ENCODE measurements at places on chromosomes 1 and 21.

DNA sequence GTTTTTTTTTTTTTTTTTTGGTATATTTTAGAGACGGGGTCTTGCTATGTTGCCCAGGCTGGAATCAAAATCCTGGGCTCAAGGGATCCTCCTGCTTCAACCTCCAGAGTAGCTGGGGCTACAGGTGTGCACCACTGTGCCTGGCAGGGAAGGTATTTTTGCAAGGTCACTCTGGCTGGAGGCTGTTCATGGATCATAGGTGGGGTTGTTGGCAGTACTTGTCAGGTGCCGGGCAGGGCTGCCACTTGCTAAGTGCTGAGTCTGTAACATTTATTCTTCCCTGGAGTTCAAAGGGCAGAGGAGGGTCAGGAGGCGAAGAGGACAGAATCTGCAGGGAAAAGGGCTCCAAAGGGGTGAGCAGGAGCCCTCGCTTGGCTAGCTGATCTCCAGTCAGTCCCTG is 24.1 kb downstream of the A3GALT2 start:
- no peak for DNase-seq

DNA sequence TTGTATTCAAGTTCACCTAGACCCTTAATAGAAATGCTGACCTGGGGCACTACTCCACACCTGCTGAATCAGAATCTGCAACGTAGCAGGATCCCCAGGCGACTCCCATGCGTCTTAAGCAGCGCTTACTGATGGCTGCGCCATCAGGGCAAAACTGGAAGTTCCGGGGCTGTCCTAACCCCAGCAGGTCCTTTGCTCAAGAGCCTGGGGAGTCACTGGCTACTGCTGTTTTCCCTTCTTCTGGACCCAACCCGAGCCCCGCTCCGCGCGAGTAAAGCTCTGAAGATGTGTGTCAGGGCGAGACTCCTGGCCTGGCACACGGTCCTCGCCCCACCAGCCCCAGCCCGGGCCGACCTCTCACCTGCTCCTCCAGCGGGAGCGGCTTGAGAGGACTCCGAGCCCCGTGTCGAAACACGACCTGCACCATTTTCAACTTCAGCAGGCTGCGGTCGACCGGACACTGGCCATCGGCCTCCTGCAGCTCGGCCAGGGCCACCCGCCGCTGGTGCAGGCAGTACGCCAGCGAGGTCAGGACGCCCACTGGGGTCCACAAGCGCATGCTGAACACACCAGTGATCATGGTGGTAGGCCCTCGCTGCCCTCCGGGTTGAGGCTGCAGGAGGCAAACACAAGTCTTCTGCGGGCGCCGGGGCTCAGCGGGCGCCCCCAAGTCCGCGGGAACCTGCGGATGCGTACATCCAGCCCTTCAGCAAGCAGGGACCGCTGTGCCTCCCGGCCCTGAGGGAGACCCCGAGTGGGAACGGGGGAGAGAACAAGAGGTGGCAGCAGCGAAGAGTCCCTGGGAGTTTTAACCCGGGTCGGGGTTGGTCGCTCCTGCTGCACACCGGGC is 630 bp downstream of the ACP6 start:
- peak; percentile 43 for DNase-seq

- no peak for DNase-seq
Measured at GRCh38 chr1:108056436-108056990, 91.5 kb upstream of the VAV3 start.

GRCh38 chr1:162422662-162423375 is 10.9 kb upstream of the SH2D1B start:
- no peak for DNase-seq

DNA sequence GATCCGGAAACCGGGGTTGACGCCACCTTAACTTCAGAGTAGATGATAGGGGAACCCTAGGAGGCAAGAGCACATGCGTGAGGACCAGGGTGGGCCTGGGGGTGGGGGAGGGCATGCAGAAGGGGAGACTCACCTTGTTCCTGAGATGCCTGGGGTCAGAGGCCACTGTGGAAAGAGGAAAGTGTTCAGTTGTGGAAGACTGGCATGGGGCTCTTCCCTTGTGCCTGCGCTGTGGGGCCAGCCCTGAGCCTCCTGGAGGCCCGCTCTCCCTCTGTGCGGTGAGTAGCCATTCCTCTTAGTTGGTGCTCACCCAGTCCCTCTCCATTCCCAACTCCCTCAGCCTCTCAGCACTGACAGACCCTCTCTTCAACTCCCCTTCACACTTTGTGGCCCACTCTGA is 36.6 kb downstream of the FCRL5 start:
- no peak for DNase-seq

- DNase-seq: no peak
Measured at GRCh38 chr1:104593413-104594187, 843.9 kb downstream of the AMY1C start.

GRCh38 chr21:45167796-45168222 is 93.4 kb downstream of the ADARB1 start:
- no peak for DNase-seq

DNA sequence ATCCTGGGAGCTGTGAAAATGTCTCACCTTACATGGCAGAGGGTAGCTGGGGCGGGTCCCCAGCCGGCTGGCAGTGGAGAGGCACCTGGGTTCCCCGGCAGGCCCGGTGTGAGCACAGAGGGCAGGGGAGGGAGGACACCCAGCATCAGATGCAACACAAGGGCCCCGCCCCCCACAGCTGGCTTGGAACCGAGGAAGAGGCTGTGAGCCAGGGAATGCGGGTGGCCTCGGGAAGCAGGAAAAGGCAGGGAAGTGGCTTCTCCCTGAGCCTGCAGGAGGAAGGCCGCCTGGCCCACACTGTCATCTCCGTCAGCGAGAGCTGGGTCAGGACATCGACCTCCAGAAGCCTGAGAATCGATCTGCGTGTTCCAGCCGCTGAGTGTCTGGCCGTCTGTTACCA is 87.3 kb downstream of the SIK1 start:
- no peak for DNase-seq

- DNase-seq: no peak
Measured at GRCh38 chr1:201105688-201106087, 6.5 kb downstream of the CACNA1S start.

DNA sequence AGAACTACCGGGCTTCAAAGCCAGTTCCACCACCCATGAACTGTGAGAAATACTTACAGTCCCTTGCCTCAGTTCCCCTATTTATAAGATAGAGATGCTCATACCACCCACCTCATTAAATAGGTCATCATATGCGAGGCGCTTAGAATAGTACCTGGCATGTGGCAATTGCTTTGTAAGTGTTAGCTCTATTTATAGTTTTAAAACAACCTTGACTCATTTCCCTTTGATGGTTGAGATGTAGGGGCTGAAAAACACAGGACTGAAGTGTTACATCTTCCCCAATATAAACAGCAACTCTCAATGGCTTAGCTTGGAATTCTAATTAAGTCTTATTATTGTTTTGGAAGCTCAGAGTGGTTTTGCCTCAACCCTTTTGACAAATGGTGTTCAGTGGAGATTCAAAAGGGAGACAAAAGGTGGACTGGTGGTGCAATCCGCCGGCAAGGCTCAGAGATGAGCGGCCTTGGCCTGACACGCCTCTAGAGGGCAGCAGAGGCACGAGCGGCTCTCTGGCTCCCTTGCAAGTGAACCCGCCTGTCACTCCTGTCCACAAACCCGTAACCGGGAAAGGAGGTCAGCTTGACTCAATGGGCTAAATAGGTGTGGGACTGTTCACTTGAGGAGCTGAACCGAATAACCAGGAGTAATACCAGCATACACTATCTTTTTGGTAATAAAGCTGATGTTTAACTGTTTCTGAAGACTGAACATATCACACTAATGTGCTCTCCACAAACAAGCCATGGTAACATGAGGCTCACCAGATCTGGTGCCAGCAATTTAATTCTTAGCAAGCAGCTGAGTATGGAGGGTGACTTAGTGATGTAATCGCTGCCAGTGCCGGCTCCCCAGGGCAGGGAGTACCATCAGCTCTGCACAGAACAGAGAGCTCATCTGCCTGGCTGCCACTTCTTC is 19.5 kb upstream of the SMYD2 start:
- DNase-seq: peak; percentile 86

DNA sequence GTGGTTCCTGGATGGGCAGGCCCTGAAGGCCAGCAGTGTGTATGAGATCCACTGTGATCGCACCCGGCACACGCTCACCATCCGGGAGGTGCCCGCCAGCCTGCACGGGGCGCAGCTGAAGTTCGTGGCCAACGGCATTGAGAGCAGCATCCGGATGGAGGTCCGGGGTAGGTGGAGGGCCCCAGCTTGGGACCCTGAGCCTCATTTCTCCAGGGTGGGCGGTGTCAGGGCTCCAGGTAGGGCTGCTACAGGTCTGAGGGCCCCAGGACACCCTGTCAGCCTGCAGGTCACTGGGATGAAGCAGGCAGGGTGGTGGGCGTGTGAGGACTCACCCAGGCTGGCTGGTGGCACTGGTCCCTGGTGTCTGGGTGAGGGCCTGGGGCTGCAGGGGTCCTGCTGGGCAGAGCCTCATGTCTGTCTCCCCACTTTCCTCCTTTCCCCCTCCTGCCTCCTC is 7.8 kb downstream of the OBSCN start:
- DNase-seq: no peak

GRCh38 chr1:83790446-83790845 is 208.5 kb downstream of the TTLL7 start:
- no peak for DNase-seq

- no peak for DNase-seq
Measured at GRCh38 chr21:32137266-32137665, 141.6 kb downstream of the MIS18A start.

DNA sequence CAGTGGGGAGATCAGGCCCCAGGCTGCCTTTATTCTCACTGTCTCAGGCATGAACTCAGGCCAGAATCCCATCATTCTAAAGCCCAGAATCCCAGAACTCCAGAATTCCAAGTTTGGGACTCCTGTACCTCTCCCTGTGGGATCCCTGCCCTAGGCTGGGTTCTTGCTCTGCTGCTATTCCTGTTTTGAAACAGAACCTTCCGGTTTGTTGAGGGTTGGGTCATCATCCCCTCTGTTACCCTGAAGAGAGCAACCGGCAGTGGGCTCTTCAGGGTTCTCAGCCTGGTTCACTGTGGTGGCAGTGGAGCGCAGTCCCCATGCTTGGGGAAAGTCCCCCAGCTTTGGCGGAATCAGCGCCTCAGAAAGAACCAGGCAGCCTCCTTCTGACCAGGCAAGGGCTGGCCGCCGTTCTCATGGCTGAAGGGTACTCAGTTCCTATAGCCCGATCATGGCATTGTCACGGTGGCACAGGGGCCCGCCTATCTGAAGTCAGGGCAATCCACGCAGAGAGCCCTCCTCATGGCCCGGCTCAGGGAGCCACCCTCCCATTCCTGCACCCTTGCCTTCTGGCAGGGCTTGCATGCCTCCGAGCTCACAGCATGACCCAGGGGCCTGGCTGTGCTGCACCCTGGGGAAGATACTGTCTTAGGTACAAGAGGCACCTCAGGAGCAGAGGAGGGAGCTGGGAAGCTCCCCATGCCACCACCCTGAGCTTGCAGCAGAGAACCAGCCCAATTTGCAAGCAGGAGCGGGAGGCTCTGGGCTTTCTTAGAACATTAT is 335.6 kb upstream of the VAMP3 start:
- DNase-seq: no peak

DNA sequence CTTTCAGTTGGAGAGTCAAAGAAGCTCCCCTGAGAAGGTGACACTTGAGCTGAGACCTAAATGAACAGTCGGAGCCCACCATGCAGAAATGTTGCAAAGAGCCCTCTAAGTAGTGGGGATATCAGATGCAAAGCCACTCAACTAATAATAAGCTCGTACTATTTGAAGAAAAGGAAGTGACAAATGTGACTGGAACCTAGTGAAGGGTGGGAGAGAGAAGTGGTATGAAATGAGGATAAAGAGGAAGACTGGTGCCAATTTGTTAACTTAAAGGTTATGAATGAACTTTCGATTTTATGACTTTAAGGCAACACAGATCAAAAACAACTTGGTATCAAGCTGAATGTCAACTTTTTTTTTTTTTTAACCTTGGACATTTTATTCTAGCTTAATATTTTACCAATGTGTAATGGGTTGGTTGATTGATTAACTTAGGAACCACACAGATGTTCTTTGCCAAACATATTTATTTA is 14.7 kb downstream of the LYPLAL1 start:
- DNase-seq: no peak
